Activated naive CD8-positive, alpha-beta T cell treated with anti-CD3 and anti-CD28 coated beads, Interleukin-2, amount 50 U/mL, for 24 hours (primary cell): ENCODE measurements at places on chromosomes 1 and 21.

DNA sequence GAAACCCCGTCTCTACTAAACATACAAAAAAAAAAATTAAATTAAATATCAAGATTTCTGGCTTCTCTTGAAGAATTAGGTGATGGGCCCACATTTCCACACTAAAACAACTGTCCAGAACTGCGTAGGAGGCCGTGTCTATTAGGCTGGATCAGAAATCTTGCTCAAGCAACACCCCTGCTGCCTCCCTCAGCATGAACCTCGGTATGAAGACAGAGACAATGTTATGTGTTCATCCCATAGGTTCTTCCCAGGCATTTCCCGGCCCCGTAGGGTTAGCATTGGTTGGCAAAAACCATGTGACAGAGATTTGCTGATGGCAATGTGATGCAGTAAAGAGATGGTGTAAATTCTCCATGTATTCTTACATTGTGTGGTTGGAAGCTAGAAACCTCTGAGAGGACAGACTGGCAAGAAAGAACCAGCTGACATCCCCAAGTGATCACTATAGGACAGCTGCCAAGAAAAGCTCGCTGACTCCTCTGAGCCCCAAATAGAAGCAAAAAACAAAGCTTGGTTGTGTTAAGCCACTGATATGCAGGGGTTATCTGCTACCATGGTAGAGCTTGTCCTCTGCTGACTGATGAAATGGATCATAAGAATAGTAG lies 34.5 kb downstream of the EBNA1BP2 start:
- no peak for DNase-seq
- H3K36me3 ChIP-seq, result no peaks in the 10 kb centered on the region
- peaks cover 24% of the 10 kb centered on the region for H3K27me3 ChIP-seq
- H3K27ac ChIP-seq, result no peak overlapping the region

DNA sequence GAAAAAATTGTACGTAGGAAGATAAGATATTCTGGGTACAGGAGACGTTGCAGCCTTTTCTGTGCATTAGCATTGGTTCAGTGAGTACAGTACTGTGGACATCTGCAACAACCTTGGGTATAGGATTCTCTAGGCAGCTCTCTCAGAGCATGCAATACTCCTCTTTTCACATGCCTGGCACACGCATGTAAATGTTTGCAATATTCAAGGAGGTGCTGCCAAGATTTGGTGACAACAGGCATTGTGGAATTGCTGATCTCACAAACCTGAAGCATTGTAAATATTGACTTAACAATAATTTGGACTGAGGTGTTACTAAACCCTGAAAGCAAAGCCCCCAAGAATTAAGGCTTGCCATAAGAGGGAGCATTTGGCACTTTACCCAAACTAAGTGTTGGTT lies 126.8 kb downstream of the GRIK1 start:
- no peak for DNase-seq
- H3K27me3 ChIP-seq, result peaks cover 2% of the 10 kb centered on the region
- no peaks in the 10 kb centered on the region for H3K36me3 ChIP-seq
- H3K27ac ChIP-seq, result no peak overlapping the region

DNA sequence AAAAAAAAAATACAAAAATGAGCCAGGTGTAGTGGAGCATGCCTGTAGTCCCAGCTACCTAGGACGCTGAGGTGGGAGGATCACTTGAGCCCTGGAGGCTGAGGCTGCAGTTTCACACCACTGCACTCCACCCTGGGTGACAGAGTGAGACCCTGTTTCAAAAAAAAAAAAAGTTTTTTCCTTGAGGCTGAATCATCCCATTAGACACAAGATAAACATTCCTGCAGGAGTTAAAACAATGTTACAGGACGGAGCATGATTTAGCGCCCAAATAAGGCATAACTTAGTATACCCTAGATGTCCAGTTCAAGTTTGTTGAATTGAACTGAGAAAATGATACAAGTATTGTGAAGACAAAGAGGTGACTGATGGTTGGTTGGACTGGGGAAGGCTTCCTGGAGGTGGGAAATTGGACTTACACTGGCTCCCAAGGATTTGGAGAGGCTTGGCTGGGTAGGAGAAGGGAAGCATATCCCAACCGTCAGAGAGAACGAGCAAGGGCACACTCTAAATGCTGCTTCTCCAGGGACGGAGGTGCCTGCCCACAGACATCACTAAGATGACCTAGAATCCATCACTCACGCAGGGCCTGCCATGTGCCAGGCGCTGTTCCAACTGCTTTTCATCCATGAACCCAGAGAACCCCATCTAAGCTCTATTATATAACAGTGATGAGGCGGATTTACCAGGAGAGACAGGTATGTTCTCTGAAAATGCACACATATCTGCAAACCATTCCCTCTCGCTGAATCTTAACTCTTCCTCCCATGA lies 610.6 kb downstream of the KIF26B start:
- no peak overlapping the region for H3K27ac ChIP-seq
- H3K36me3 ChIP-seq, result peaks cover 38% of the 10 kb centered on the region
- no peaks in the 10 kb centered on the region for H3K4me1 ChIP-seq

DNA sequence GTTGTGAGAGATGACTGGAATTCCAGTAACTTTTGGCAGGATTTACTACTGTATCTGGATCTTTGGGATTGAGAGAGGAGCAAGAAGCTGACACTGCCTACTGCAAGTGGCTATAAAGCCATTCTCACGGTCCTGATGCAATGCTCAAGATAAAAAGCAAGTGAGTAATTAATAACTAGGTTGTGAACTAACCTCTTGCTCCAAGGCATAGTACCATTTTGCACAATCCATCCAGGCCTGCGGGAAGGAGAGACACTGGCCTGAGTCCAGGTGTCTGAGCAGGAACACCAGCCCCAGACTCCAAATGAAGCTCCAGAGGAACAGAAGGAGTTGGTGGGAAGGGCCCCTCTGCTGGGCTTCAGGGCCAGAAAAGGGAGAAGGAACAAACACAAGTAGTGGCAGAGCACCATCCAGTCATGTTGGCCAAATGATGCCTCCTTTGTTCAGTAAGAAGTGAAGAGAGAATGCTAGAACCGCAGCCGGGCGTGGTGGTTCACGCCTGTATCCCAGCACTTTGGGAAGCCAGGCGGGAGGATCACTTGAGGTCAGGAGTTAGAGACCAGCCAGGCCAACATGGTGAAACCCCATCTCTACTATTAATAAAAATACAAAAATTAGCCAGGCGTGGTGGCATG lies 9.9 kb upstream of the SLC45A3 start:
- H3K4me3 ChIP-seq, result no peak overlapping the region
- no peak overlapping the region for H3K27ac ChIP-seq
- no peak for DNase-seq

DNA sequence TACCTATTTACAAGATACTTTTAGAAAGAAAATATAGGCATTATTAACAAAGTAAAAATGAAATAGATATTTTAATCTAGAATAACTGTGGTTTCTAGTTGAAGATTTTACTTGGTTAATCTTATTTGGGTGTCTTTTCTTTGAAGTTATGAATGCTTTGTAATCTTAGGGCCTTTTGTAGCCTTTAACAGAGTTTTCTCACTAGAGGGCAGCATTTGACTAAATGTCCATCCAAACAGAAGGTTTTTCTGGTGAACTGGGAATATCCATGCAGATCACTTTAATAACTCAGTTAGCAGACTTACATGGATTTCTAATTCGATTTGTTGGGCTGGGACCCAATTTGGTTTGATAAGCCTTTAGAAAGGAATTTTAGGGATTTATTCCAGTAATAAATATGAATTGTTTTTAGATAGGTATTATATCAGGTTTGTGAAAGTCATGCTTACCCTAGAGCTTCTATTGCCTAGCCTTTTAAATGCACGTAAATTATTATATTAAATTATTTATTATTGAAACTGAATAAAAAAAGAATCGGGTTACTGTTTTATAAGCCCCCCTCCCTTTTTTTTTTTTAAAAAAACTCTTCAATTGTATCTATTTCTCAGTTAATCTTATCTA lies 119.7 kb downstream of the ZNF326 start:
- H3K27ac ChIP-seq, result no peak overlapping the region
- no peak for DNase-seq
- H3K36me3 ChIP-seq, result no peaks in the 10 kb centered on the region
- no peak overlapping the region for H3K4me3 ChIP-seq
- H3K27me3 ChIP-seq, result peaks cover 19% of the 10 kb centered on the region
- H3K4me1 ChIP-seq, result no peaks in the 10 kb centered on the region

GRCh38 chr1:31976401-31976800 lies 37.3 kb upstream of the KHDRBS1 start:
- H3K36me3 ChIP-seq, result no peaks in the 10 kb centered on the region

- no peak overlapping the region for H3K4me3 ChIP-seq
- DNase-seq, result no peak
- no peaks in the 10 kb centered on the region for H3K4me1 ChIP-seq
- no peaks in the 10 kb centered on the region for H3K36me3 ChIP-seq
- H3K27me3 ChIP-seq, result peaks cover 3% of the 10 kb centered on the region
Observed at GRCh38 chr1:2606396-2606880, 19.9 kb downstream of the PRXL2B start.

DNA sequence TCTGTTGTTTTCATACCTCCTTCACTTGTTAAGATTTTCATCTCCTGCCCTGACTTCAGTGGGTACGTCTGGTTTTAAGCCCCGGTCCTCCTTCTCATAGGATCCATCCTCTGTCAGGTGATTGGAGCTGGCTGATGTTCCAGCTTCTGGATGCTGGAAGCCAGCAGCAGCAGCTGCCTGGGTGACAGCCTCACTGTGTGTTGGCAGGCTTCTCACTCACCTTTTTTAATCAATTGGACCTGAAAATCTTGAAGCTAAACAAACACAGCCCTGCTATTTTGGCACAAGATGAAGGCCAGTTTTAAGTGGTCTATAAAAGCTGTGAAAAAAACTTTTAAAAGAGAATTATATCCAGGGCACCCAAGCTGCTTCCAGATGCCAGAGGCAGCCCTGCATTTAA lies 181.0 kb downstream of the DISC1 start:
- no peak for DNase-seq
- peaks cover under 1% of the 10 kb centered on the region for H3K36me3 ChIP-seq
- H3K27ac ChIP-seq, result no peak overlapping the region
- H3K27me3 ChIP-seq, result no peaks in the 10 kb centered on the region
- H3K4me3 ChIP-seq, result no peak overlapping the region
- H3K4me1 ChIP-seq, result no peaks in the 10 kb centered on the region

DNA sequence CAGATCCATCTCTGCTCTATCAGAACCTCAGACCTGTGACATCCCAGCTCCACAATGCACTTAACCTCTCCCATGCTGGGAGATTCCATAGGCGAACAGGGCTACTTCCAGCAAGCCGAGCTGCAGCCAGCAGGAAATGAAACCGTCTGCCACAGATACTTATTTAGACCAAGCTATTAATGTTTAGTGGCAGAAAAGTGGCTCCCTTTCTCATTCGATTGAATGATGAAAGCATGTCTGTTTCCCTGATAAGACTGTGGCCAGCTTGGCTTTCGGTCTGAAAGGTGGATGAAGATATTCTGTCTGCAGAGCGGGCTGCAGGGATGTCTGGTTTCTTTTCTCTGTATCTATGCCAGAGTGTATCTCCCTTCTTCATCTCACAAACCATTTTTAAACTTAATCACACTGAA lies 146.4 kb downstream of the GREM2 start:
- no peak for DNase-seq
- H3K27ac ChIP-seq, result no peak overlapping the region
- no peaks in the 10 kb centered on the region for H3K36me3 ChIP-seq
- H3K27me3 ChIP-seq, result no peaks in the 10 kb centered on the region
- no peaks in the 10 kb centered on the region for H3K4me1 ChIP-seq
- H3K4me3 ChIP-seq, result no peak overlapping the region

DNA sequence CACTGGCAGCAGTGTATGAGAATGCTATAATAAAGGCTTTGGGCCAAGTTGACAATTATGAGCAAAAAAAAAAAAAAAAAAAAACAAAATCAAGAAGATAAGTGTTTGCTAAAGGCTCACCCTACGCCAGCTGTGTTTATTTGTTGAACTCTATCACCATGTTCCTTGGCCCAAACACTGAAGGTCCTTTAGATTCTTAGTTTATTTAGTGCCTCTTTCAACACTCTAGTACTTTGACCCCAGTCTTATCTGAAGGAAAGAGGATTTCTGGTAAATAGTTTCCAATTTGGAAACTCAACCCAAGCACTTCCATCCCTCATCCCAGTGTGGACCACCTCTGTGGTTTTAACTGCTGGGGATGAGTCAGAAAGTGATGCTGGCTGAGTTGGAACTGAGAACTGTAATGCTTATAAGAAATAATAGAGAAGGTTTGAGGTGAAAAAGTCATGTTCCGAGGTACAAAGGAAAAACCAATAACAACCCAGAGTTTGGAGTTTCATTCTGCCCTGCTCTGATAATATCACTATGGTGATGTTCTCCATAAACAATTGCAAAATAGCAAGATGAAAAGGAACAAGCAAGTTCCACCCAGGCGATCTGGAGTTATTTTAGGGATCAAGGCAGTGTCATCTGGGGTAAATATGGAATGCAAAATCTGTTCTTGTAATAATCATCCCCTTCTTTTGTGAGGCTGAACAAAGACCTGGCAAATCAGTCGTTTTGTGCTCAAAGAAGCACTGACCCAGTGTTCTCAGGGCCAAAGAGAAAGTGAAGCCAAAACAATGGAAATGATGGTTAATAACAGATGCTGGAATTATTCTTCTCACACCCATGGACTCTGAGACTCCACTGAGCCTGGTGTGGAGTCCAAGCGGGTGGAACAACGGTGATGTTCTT lies 19.7 kb upstream of the CAPZB start:
- H3K27ac ChIP-seq, result no peak overlapping the region
- no peak for DNase-seq
- no peaks in the 10 kb centered on the region for H3K36me3 ChIP-seq
- H3K4me3 ChIP-seq, result no peak overlapping the region
- no peaks in the 10 kb centered on the region for H3K27me3 ChIP-seq
- peaks cover 51% of the 10 kb centered on the region for H3K4me1 ChIP-seq

GRCh38 chr1:32684167-32684811 lies 18.3 kb downstream of the SYNC start:
- no peak for DNase-seq
- no peaks in the 10 kb centered on the region for H3K27me3 ChIP-seq
- no peak overlapping the region for H3K4me3 ChIP-seq
- H3K36me3 ChIP-seq, result peaks cover 49% of the 10 kb centered on the region
- H3K4me1 ChIP-seq, result peaks cover 12% of the 10 kb centered on the region

- no peak overlapping the region for H3K27ac ChIP-seq
- peaks cover 70% of the 10 kb centered on the region for H3K36me3 ChIP-seq
- H3K27me3 ChIP-seq, result no peaks in the 10 kb centered on the region
- DNase-seq, result no peak
Observed at GRCh38 chr1:92324784-92325183, 25.9 kb downstream of the RPAP2 start.

DNA sequence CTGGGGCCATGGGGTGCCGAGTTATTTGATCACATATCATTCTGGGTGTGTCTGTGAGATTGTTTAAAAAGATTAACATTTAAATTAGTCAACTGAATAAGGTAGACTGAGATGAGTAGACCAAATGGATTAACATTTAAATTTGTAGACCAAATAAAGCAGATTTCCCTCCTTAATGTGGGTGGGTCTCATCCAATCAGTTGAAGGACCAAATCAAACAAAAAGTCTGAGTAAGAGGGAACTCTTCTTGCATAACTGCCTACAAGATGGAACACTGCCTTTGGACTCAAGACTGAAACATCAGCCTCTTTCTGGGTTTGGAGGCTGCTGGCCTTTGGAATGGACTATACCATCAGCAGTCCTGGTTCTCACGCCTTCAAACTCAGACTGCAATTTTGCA lies 17.0 kb upstream of the SNX7 start:
- H3K36me3 ChIP-seq, result no peaks in the 10 kb centered on the region
- H3K27me3 ChIP-seq, result no peaks in the 10 kb centered on the region
- no peak overlapping the region for H3K27ac ChIP-seq
- no peak for DNase-seq
